Stimulated activated CD4-positive, alpha-beta T cell treated with anti-CD3 and anti-CD28 coated beads, Interleukin-4, amount 100 ng/mL, for 1 hour (primary cell): ENCODE measurements at places on chromosomes 5 and 9.

GRCh38 chr5:7789567-7789966 is 61.4 kb downstream of the CFAP90 start:
- DNase-seq: no peak

GRCh38 chr5:36239370-36240293 is 2.1 kb downstream of the NADK2 start:
- no peak for DNase-seq

GRCh38 chr5:62741761-62742160 is 163.1 kb downstream of the LRRC70 start:
- DNase-seq: no peak

DNA sequence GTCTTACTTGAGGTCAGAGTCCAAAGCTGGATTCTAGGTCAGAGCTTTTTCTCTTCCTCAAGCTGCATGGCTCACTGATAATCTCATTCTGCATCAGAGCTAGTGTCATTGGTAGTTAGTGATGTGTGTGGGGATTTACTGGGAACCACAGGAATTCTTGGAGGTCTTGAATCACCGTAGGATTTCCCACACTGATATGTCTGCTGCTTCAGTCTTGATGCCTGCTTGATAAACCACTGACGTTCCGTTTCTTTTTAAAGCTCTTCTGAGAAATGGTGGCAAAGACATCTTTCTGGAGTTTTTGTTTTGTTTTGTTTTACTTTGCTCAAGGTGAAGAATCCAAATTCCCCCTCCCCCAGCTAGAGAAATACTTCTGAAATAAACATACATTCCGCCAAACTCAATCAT is 1.2 kb upstream of the GARIN3 start:
- DNase-seq: no peak

DNA sequence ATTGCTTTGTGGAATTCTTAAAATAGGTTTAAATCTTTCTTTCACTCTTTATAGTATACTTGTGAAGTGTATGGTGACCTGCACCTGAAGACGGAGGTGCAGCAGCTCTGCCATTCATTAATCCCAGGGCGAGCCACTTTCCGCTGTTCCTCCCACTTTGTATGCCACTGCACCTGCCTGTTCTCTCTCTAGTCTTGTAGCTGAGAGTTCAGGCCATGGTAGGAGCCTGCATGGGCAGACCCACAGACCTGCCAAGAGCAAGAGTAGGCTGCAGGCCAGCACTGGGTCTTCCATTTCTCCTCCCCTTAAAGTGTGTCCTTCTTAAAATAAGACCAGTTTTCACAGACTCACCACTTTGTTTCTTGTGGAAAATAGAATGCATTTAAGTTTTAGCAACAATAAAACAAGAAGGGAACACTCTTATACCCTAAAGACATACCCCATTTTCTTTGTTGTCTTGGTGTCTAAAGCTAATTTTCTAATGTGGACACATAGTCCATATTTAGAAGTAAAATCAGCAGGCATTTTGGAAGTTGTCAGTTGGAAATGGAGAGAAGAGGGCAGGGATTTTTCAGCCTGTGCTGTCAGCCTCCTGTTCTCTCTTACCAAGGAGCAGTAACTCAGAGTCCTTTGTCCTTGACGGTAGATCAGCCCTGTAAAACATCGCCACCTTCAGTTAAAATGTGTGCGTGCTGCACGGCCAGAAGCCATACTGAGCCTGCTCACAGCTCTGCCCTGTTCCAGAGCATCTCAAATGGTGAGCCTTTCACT is 103.2 kb downstream of the SNCAIP start:
- no peak for DNase-seq

DNA sequence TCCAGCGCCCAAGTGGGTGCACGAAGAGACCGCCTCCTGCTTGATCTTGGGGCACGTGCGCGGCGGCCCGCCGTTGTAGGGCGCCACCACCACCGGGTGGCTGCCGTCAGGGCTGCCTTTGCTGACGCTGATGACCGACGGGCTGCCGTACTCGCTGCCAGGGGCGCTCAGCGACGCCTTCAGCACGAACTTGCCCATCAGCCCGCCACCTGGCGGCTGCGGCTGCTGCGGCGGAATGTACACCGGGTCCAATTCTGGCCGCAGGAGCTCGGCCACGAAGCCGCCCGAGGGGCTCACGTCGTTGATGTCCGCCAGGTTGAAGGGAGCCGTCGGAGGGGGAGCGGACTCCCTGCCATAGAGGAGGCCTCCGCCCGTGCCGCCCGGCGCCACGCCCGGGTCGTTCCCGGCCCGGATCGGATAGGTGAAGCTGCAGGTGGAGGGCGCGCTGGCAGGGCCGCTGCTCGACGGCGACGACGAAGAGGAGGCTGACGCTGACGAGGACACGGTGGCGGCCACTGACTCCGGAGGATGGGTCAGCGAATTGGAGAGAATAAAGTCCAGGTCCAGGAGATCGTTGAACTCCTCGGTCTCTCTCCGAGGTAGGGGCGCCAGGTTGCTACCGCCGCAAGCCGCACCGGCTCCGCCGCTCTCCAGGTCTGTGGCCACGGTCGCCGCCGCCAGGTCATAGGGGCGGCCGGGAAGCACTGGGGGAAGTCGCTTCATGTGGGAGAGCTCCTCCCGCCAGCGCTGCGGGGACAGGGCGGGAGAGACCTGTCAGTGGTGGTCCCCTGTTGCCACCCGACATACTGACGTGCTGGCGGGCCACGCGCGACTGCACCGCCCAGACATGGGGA is 1.8 kb downstream of the KLF4 start:
- peak; percentile 9 for DNase-seq

- no peak for DNase-seq
These were observed 58.8 kb downstream of the ARHGAP26 start for GRCh38 chr5:142828797-142829535.

GRCh38 chr9:16336833-16337232 is 533.6 kb downstream of the BNC2 start:
- DNase-seq: no peak

GRCh38 chr5:112929336-112930081 is 7.5 kb upstream of the REEP5 start:
- DNase-seq: no peak

GRCh38 chr9:6354072-6354686 is 26.0 kb downstream of the TPD52L3 start:
- DNase-seq: no peak

- DNase-seq: no peak
These were observed 208.8 kb downstream of the ERCC6L2 start for GRCh38 chr9:96084331-96084734.

DNA sequence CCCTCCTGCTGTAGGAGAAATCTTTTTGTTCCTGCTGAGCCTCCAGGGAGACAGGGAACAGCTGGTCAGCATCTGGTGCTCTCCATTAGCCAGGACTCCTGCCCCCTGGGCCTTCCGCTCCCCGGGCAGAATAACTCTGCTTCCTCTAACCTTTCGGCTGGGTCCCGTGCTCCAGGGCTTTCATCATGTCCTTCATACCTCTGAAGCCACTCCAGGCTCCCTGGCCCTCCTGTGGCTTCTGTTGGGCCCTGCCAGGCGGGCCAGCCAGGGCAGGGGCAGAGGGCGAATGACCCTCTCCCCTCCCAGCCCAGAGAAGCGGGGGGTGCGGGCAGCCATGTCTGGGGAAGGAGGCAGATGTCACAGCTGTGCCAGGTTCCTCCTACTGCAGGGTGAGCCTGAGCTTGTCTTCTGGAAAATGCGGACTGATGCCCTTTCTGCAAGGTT is 81.7 kb upstream of the LMX1B start:
- no peak for DNase-seq

GRCh38 chr5:158899792-158900191 is 199.9 kb downstream of the EBF1 start:
- DNase-seq: no peak

DNA sequence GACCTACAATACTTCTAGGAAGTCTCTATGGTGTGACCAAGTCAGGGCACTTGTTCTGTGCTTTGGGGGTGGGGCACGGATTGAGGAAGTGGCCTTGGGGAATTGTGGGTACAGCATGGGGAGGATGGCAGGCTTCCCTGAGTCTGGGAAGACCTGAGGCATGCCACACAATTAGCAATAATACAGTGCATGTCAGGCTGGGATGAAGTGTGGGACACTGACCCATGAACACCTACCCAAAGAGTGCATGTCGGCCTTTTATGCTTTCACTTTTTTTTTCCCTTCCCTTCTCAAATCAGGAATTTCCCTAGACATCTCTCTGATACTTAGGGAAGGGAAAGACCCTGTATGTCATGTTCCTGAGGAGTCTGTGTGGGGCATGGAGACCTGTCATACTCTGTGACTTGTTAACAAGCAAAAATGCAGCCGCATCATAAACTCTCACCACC is 146.4 kb downstream of the PALM2AKAP2 start:
- no peak for DNase-seq

DNA sequence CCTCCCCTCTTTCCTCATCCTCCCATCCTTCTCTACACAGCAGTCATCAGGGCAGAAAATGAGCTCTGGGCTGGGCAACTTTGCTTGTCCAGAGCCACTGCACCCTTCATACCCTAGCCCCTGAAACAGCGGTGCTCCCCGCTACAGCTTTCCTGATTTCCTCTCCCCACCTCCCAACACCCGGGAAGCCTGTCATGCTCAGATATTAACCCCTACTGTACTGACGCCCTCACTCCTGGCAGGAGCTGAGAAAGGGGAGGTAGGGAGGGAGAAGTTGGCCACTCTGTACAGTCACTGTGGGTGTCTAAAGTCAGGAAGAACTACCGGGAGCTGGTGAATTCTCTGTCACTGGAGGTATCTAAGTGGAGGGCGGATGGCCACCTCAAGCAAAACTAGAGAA is 782 bp downstream of the CAMK2A start:
- no peak for DNase-seq

GRCh38 chr9:125586172-125586511 is 120.9 kb downstream of the MAPKAP1 start:
- no peak for DNase-seq

- no peak for DNase-seq
These were observed 21.0 kb upstream of the HAND1 start for GRCh38 chr5:154498994-154499393.

DNA sequence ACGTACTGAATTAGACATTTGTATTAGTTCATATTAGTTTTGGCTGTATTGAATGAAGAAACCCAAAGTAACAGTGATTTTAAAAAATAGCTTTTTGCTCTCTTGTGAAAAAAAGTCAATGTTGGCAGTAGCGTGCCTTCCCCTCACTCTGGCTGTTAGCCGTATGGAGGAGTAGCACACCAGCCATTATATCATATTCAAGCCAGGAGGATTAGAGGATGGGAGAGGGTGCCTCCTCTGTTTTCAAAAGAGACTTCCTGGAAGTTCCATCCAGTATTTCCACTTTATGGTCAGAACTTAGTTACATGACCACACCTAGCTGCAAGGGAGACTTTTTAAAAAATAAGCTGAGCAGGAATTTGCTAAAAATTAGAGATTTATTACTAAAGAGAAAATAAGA is 41.2 kb downstream of the GPR21 start:
- no peak for DNase-seq

- no peak for DNase-seq
These were observed 125.5 kb upstream of the IFNE start for GRCh38 chr9:21607576-21607975.

DNA sequence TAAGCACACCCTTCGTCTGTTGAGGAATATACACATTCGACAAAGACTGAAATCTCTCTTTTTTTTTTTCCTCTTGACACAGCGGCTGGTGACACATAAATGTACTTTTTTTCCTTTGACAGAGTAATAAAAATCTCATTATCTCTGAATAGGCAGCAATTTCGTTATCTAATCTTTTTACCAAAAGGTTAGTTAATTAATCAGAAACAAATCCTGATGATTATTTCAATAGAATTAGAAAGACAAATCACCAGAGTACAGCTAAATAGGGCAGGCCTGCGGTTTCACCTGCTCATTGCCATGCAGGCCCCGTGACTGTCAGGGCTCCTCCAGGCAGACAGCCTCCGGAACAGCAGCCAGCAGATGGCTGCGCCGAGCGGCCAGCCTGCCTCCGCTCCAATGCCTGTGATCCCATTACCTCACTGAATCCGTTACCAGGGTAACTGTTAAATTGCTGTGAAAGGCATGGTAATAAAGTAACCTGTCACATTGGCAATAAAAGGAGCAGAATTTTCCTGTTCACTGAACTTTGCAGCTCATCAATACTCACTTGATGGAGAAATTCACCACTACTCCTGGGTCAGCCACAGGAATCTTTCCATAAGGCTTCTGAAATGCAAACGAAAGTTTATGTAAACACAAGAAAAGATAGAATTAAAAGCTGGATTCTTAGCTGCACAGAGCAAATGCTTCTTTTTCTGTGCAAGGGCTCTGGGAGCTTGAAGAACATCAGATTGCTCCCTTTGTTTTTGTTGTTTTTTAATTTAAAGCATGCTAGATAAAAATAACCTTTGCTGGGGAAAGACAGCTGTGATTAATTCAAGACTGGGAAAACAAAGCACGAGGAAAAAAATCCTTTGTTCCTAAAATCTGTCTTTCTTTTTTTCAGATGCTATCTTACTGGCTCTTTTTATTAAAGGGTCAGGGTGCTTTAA is 666.4 kb upstream of the ZNF608 start:
- DNase-seq: no peak

DNA sequence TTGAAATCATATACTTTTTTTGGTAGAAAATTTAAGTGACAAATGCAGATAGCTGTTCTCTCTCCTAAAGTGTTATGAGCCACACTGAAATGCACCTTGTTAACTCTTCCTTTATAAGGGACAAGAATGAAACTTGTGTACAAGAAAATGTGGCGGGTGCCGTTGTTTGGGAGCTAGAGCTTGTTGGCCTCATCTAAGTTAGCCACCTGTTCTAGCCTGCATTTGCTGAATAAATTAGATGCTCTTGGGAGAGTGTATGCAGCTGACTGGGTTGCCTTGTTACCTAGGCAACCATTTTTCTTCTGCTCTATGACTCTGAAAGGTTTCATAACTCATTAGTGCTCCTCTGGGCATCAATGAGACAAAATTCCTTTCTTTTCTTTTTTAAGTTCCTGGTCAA is 174.3 kb downstream of the TAF11L14 start:
- no peak for DNase-seq

GRCh38 chr5:14724633-14725032 is 60.1 kb downstream of the OTULIN start:
- DNase-seq: no peak
